ENCODE measurements at places on chromosomes 2 and 18.

DNA sequence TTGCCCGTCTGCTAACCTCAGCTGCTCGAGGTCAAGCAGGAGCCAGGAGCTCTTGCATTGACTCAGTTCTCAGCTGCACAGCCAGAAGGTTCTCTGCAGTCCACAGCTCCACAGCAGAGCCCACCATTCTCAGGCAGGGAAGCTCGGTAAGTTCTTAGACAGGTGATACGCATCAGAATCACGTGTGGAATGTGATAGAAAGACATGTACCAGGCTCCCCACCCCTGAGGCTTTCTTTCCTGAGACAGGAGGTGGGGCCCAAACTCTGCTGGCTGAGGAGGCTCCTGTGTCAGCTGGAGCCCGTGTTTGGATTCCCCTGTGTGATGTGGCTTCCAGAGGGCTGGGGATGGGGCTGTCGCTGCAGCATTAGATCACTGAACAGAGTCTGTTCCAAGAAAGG, 28.0 kb downstream of the DIPK1C start:
- DNase-seq: no peak

DNA sequence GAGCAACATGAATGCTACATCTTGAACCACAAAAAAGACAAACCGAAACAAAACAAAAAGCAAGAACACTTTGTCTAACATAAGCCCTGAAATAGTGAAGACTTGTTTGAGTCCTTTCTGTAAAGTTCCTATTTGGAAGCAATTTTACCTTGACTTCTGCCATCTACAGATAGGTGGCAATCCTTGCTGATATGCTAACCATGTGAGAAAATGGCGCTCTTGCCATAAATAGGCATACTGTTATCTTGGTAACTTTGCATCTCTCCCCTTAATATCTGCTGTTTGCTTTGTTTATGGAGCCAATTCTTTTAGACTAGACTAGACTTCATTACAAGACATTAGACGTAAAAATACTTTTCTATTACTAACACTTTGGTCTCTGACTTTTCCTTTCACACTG, 49.4 kb upstream of the PNPT1 start:
- no peak for DNase-seq

DNA sequence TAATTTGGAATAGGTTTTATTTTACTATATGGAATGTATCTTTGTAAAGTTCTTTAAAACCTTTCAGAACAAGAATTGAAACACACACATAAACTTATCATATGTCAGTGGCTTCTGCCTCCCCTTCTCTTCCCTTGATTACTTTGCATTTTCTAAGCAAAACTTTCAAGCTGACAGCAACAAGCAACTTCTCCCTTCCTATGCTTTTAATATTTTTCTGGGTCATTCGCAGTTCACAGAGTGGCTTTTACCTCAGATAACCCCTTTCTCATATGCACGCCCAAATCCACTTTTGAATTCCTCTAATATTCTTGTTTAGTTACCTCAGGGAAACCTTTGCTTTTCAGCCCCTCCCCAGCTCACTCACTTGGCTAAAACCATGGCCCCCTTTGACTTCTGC, 36.7 kb upstream of the CDC42EP3 start:
- DNase-seq: no peak

DNA sequence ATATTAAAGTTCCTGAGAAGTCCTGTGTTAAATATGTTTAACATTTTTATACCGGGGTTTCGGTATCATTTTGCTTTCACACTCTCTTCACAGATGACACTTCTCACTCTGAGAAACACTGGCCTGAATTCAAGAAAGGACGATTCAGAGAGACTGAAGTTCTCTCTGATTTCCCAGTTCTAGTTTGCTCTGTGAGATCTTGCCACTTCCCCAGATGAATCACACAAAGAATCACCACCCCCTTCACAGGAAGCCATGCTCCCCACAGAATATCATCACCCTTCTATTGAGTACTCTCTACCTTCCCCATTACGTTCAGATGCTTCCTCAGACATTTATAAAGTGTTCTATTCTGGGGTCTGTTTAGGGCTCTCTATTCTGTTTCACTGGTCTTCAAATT, 16.1 kb upstream of the CD207 start:
- DNase-seq: no peak

DNA sequence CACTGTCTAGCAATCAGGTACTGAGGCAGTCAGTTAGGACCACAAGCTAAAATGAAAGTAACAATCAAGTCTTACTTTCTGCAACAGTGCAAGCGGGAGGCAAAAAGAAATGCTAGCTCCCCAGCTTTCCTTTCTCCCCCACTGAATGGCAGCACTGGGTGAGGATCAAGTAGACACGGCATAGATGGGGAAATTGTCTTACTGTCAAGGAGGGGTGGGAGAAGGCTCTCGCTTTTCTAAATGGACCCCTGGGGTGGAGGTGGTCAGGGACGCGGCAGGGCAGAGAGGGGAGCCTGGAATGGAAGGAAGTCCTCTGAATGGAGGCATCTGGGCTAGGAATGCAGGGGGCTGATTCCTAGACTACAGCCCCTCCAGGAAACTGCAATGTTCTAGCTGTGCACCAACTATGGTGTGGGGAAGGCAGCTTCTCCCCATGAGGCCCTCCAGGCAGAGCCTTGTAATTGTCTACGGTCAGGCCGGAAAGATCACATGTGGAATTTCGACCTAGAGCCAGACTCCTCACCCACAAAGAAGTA, 24.3 kb downstream of the METTL8 start:
- no peak for DNase-seq

DNA sequence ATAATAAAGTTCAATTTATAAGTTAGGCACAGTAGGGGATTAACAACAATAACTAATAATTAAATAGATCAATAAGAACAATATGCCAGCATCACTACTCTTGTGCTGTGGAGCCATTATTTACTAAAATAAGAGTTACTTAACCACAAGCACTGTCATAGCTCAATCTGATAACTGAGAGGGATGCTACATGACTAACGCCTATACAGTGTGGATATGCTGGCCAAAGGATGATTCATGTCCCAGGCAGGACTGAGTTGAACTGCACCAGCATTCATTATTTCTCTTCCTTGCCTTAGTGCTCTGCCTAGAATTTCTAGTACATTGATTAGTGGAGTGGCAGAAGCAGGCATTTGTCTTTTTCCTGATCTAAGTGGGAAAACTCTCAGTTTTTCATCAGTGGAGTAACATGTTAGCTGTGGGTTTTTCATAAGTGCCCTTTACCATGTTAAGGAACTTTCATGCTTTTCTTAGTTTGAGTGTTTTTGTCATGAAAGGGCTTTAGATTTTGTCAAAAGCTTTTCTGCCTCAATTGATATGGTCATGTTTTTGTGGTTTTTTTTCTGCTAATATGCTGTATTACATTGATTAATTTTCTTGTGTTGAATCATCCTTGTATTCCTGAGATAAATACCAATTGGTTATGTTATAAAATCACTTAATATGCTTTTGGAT, 21.7 kb downstream of the KIAA1328 start:
- DNase-seq: peak; percentile 3

- no peak for DNase-seq
These were observed 192.8 kb upstream of the ZNF521 start for GRCh38 chr18:25544546-25545287.

DNA sequence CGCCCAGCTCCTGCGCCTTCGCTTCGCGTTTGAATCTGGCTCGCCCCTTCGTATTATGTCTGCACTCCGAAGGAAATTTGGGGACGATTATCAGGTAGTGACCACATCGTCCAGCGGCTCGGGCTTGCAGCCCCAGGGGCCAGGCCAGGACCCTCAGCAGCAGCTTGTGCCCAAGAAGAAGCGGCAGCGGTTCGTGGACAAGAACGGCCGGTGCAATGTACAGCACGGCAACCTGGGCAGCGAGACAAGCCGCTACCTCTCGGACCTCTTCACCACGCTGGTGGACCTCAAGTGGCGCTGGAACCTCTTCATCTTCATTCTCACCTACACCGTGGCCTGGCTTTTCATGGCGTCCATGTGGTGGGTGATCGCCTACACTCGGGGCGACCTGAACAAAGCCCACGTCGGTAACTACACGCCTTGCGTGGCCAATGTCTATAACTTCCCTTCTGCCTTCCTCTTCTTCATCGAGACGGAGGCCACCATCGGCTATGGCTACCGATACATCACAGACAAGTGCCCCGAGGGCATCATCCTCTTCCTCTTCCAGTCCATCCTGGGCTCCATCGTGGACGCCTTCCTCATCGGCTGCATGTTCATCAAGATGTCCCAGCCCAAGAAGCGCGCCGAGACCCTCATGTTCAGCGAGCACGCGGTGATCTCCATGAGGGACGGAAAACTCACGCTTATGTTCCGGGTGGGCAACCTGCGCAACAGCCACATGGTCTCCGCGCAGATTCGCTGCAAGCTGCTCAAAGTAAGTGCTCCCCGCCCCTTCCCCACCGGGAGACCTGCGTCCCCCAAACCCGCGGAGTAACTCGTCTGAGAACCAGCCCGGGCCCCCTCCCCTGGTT, 453 bp downstream of the KCNJ3 start:
- DNase-seq: no peak

DNA sequence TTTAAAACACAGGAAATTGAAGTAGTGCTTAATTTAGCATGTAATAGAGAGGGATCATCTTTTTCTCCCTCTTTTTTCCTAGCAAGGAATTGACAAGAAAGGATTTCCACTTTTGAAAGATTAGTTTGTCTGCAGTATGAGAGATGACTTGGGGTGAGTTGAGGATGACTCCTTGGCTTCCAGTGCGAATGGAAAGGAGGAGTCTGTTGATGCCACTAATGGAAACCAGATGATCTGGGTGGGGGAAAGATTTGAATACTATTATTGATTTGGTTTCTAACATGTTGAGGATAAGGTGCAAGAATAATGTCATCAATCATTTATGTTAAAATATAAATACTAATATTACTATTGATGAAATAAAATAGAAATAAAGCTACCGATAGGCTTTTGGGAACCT, 205.4 kb downstream of the PPP1R1C start:
- DNase-seq: no peak

DNA sequence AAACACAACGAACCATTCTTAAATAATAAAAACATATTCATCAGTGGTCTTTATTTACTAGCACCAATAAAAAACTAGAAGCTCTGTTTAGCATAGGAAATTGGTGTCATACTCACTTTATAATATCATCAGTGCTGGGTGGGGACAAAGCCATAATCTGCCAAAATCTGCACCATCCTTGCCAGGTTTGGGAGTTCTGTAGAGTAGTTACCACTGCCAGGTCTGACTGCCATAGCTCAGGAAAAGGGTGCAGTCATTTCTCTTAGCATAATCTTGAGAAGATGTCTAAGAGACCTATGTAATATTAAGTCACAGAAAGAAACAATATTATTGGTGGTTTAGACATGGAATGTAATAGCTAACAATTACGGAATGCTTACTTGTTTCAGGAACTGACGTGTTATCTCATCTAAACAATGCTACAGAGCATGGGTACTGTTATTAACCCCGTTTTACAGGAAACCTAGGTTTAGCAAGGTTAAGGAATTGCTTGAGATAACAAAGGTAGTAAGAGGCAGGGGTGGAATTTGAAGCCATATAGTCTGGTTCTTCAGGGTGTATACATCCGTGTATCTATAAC, 1.6 kb upstream of the MARCHF7 start:
- DNase-seq: no peak

DNA sequence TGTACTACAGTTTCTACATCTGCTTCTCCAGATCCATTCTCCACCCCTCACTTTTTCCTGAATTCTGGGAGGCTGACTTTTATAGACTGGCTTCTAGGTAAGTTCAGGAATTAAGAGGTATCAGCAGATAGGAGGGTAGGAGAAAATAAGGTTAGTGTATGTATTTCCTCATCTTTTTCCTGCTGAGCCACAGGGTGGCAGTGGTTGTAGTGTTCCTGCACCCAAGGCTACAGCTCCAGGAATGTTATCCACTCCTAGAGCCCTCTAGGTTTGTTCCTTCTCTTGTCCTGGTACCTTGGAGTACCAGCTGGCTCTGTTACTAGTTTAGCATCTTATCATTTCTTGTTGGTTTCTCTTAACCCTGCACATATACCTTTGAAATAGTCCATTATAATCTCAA, 40.7 kb upstream of the C2orf66 start:
- no peak for DNase-seq

DNA sequence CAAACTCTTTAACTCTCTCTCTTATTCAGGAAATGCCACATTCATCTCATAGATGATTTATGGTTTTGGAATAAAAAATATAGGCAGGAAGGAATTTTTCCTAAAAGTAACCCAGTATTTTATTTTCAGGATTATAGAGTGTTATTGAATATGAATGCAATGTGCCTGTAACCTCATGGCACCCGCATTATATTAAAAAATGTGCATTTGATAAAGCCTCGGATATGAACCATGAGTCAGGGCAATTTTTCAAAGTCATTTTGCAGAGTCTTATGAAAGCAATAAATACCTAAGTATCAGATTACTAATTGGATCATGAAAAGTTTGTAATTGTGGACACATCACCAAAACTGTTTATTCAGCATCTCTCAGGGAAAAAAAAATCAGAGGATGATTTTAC, 573.8 kb downstream of the TSN start:
- no peak for DNase-seq

GRCh38 chr2:41768310-41768709, 279.5 kb upstream of the PKDCC start:
- no peak for DNase-seq

DNA sequence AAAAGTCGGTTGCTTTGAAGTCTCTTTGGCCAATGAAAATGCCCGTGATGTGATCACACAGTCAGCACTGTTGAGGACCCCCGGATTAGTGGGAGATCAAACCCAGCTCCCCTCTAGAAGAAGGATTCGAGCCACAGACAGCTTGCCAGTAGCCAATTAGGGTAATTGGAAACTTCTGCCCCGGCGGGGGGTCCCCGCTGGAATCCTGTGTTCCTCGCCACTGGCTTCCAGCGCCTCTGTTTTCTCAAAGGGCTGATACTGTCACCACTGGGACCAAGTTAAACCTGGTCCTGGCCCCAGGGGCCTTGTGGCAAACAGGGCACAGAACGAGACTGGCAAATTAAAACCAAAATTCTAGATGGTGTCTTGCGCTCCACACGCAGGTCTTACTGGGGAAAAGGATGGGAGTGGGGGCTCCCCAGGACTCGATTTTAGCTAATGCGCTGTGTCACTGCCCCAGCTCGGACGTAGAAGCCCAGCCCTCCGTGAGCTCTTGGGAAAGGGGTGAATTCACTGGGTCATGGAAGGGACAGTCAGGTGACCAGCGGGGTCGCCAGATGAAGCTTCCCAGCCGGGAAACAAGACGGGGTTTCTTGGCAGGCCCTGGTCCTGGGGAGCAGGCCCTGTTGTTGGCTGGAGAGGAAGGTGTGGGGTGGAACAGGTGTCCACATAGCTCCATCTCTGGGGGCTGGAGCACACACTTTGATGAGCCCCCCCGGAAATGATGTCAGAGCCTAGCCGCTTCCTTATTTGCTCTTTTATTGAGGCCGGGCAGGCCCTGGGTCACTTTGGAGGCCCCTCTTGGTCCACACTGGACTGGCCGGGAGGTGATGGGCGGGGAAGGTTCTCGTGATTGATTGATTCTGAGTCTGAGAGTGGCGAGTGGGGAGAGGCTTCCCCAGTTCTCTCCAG, 90.2 kb downstream of the SMAD7 start:
- no peak for DNase-seq

DNA sequence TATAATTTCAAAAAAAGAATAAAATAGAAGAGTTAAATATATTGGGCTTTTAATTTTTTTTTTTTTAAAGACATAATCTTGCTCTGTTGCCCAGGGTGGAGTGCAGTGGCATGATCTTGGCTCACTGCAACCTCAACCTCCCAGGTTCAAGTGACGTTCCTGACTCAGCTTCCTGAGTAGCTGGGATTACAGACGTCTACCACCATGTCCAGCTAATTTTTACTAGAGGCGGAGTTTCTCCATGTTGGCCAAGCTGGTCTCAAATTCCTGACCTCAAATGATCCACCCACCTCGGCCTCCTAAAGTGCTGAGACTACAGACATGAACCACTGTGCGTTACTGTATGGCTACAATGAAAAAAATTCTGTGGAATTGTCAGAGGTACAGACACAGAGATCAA, 98.1 kb upstream of the RGPD4 start:
- DNase-seq: no peak

Data from CD4-positive, CD25-positive, alpha-beta regulatory T cell (primary cell).